Keratinocyte (primary cell): ENCODE measurements at places on chromosomes 1 and 21. TPM values are rescaled to one million over a fixed set of nuclear protein-coding genes. Genes with fewer than 3 reads are reported as not detected.
A peak's percentile ranks its signal among the peaks of the same experiment; 100 is the strongest.

GRCh38 chr1:64934115-64934877 is 32.1 kb downstream of the JAK1 start:
- H3K27me3 ChIP-seq: no peaks in the 10 kb centered on the region
- no peak overlapping the region for H3K4me3 ChIP-seq
- no peak for DNase-seq

DNA sequence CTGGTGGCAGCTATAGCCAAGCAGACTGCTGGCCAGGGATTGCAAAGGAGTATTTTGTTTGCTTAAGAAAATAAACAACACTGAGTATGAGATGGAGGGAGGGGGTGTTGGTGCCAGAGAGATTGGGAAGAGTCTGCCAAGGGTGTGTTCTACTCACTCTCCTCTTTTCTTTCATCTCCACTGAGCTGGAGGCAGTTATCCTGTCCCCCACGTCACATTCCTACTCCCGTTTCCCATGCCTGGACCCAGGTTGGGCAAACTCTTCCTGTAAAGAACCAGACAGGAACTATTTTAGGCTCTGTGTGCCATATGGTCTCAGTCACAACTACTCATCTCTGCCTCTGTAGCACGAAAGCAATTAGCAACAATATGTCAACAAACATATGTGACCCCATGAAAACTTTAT is 1.4 kb upstream of the IL24 start:
- DNase-seq: no peak
- peaks cover 75% of the 10 kb centered on the region for H3K4me1 ChIP-seq
- H3K36me3 ChIP-seq: no peaks in the 10 kb centered on the region
- no peak overlapping the region for H3K4me3 ChIP-seq

- H3K4me1 ChIP-seq: peaks cover 14% of the 10 kb centered on the region
- DNase-seq: no peak
- H3K27ac ChIP-seq: no peak overlapping the region
- H3K36me3 ChIP-seq: no peaks in the 10 kb centered on the region
Observed at GRCh38 chr1:47585141-47585902, 147.5 kb downstream of the FOXD2 start.

Gene TNFSF4
- 1.1 to 1.2 TPM (median 1.2 TPM) in 3 replicates for polyA plus RNA-seq

DNA sequence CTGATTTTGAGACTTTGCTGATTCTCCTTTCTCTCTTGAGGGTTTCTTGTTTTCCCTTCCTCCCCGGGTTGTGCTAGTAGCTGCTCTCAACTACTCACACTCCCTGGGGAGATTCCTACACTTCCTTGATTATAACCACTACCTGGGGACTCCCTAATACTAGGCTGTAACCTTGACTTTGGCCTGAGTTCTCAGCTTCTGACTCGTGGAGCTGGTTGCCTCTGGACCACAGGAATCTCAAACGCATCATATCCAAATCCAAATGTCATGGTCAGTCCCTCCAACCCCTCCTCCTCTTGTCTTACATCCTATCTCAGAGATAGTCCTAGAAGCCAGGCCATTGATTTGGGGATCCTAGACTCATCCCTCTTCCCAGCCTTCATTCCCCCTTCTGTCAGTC is 12.0 kb downstream of the MOV10 start:
- H3K36me3 ChIP-seq: peaks cover 4% of the 10 kb centered on the region
- no peak overlapping the region for H3K4me3 ChIP-seq
- no peak for DNase-seq
- peaks cover 25% of the 10 kb centered on the region for H3K4me1 ChIP-seq
- H3K27ac ChIP-seq: no peak overlapping the region
- H3K27me3 ChIP-seq: no peaks in the 10 kb centered on the region

Gene RHEX
- polyA plus RNA-seq: not detected in 3 replicates

Gene TMEM52
- polyA plus RNA-seq: 0.10 to 0.35 TPM (median 0.10 TPM) in 3 replicates

DNA sequence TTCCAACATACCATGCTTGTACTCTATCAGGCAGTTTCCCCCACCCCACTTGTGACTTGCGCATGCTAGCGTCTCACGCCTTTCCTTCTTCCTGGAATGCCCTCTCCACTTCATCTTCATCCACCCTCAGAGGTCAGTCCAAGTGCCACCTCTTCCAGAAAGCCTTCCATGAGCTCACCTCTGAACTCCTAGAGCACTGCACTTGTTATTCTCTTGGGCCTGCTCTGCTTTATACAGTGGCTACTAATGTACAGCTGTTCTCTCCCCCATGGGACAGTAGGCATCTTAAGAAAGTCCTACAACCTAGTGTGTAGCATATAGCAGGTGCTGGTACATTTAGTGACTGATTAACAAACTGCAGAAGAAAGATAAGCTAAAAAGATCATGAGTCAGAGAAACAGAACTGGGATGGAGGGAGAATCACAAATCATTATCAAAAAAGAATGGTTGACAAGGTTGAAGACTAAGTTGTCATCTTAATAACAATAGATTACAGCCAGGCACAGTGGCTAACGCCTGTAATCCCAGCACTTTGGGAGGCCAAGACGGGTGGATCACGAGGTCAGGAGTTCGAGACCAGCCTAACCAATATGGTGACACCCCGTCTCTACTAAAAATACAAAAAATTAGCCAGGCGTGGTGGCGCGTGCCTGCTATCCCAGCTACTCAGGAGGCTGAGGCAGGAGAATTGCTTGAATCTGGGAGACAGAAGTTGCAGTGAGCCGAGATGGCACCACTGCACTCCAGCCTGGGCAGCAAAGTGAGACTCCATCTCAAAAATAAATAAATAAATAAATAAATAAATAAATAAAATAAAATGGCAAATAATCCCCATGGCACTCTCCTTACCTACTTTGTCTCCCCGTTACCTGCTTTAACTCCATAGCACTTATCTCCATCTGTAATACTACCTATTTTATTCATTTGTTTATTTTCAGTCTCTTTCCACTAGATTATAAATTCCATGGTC is 16.3 kb upstream of the TSPAN1 start:
- no peaks in the 10 kb centered on the region for H3K36me3 ChIP-seq
- H3K27ac ChIP-seq: no peak overlapping the region
- no peaks in the 10 kb centered on the region for H3K4me1 ChIP-seq
- no peaks in the 10 kb centered on the region for H3K27me3 ChIP-seq

Gene KCNJ6
- polyA plus RNA-seq: not detected in 3 replicates

DNA sequence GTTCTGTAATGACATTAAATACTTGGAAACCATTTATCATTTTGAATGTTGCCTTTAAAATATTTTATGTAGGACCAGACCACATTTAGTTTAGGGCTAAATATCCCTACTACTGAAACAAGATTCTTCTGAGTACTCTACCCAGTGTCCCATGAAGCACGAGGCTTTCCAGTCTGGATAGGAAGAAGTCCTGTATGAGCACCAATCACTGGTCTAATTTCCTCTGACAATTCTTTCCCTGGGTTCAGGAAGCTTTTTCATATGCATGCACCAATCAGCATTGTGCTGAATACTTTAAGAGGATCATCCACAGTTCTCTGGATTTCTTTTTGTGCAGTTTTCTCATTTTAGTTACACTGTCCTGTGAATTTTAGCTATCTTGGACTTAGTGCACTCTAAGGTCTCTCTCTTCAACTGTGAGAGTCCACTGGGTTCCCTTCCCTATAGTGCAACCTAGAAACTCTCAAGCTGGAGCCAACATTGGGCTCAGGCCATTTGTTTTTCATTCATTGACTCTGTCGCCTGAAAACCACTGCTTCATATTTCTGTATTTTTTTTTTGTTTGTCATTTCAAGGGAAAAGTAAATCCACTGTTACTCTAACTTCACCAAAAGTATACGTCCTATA is 45.9 kb downstream of the TUT4 start:
- no peaks in the 10 kb centered on the region for H3K4me1 ChIP-seq
- no peak overlapping the region for H3K4me3 ChIP-seq
- no peaks in the 10 kb centered on the region for H3K36me3 ChIP-seq
- DNase-seq: no peak
- no peaks in the 10 kb centered on the region for H3K27me3 ChIP-seq

Gene SEMA4A
- polyA plus RNA-seq: 5.7 to 11.0 TPM (median 7.9 TPM) in 3 replicates

GRCh38 chr1:32828341-32828740 is 10.9 kb downstream of the S100PBP start:
- H3K4me3 ChIP-seq: no peak overlapping the region
- no peaks in the 10 kb centered on the region for H3K27me3 ChIP-seq
- DNase-seq: no peak
- peaks cover 26% of the 10 kb centered on the region for H3K36me3 ChIP-seq
- H3K27ac ChIP-seq: no peak overlapping the region

GRCh38 chr1:151568626-151569088 is 28.5 kb downstream of the TUFT1 start:
- DNase-seq: peak; percentile 79
- H3K36me3 ChIP-seq: peaks cover 62% of the 10 kb centered on the region

DNA sequence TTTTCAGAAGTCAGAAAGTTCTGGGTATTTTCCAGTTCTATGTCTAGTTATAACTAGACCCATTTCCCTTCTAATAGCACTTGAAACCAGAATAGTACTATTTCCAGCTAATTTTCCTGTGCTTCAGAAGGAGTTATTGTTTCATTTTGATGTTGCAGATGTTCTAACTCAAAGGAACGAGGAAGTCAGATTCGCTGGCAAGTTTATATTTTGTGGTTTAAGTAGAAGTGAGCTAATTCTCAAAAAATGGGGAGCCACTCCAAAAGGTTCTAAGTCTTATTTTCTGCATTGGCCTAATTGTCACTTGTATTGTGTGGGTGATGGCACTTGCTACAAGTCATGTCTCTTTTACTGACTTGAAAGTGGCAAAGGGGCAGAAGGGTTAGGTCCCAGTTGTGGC is 18.1 kb downstream of the CCDC185 start:
- H3K27me3 ChIP-seq: no peaks in the 10 kb centered on the region
- H3K4me1 ChIP-seq: no peaks in the 10 kb centered on the region
- H3K27ac ChIP-seq: no peak overlapping the region
- no peak for DNase-seq
- no peaks in the 10 kb centered on the region for H3K36me3 ChIP-seq

Gene HSD3B1
- 0.34 to 0.50 TPM (median 0.48 TPM) in 3 replicates for polyA plus RNA-seq

GRCh38 chr1:11802973-11803885 is 2.5 kb downstream of the MTHFR start:
- H3K36me3 ChIP-seq: peaks cover 8% of the 10 kb centered on the region
- peaks cover 49% of the 10 kb centered on the region for H3K4me1 ChIP-seq
- H3K27ac ChIP-seq: peak overlapping the region; percentile 36
- H3K27me3 ChIP-seq: no peaks in the 10 kb centered on the region
- DNase-seq: peak; percentile 78
- peak overlapping the region; percentile 37 for H3K4me3 ChIP-seq

DNA sequence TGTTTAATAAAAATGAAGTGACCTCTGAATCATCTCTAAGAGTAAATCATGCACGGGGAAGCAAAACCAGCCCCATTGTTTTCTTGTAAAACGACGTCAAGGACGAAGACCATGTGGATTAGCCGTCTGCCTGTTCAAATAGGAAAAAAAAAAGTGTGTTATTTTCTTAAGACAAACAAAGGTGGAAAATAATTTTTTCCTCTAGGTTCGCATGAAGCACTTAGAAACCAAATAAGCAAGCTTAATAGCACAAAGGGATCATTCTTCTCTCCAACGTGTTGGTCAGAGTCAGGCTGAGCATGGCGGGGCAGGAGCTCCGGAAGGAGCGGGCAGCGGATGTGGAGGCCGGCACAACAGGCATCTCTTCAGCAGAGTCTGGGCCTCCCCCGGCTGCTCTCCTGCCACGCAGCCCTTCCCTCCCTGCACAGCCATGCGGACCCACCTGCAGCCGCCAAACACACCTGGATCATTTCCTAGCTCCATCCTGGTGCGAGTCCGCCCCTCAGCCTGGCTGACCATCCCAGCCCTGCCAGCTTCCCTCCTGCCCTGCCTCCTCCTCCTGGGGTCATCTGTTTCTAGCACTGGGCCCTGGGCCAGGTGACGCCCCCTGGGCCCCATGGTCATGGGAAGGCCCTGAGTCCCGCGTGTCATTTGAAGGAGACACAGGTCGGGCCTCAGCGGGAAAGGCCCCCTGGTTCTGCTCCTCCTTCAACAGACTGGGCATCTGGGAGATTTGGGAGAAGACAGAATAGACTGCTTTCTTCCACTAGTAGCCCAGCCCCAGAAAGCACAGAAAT is 40.2 kb downstream of the MX1 start:
- no peak for DNase-seq
- peaks cover 26% of the 10 kb centered on the region for H3K27me3 ChIP-seq
- H3K27ac ChIP-seq: no peak overlapping the region
- H3K4me3 ChIP-seq: no peak overlapping the region

DNA sequence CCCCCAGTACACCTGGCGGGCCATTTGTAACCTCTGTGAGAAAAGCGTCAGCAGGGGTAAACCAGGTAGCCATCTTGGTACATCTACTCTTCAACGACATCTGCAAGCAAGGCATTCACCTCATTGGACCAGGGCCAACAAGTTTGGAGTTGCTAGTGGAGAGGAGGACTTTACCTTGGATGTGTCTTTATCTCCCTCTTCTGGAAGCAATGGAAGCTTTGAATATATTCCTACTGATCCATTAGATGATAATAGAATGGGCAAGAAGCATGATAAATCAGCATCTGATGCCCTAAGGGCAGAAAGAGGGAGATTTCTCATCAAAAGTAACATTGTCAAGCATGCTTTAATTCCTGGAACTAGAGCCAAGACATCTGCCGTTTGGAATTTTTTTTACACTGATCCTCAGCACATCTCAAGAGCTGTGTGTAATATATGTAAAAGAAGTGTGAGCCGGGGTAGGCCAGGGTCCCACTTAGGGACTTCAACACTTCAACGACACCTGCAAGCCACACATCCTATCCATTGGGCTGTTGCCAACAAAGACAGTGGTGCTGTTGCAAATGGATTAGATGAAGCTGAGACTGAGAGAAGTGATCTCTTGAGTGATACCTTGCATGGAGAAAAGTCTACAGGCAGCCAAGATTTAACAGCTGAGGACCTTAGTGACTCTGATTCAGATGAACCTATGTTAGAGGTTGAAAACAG is 2.7 kb downstream of the ZBED6 start:
- H3K4me1 ChIP-seq: peaks cover 40% of the 10 kb centered on the region
- H3K36me3 ChIP-seq: peaks cover 24% of the 10 kb centered on the region
- peak overlapping the region; percentile 19 for H3K27ac ChIP-seq
- DNase-seq: peak; percentile 81
- H3K27me3 ChIP-seq: no peaks in the 10 kb centered on the region
- H3K4me3 ChIP-seq: no peak overlapping the region

Gene SAMSN1
- polyA plus RNA-seq: not detected in 3 replicates

- no peak overlapping the region for H3K27ac ChIP-seq
- no peak overlapping the region for H3K4me3 ChIP-seq
- H3K36me3 ChIP-seq: no peaks in the 10 kb centered on the region
- H3K4me1 ChIP-seq: no peaks in the 10 kb centered on the region
- no peak for DNase-seq
Observed at GRCh38 chr1:38207275-38207674, 160.7 kb upstream of the POU3F1 start.

Gene SYDE2
- polyA plus RNA-seq: 1.4 to 1.8 TPM (median 1.7 TPM) in 3 replicates

Gene TMOD4
- polyA plus RNA-seq: 0.18 to 0.42 TPM (median 0.34 TPM) in 3 replicates

Gene ASPM
- 2.1 to 10.0 TPM (median 5.3 TPM) in 3 replicates for polyA plus RNA-seq

DNA sequence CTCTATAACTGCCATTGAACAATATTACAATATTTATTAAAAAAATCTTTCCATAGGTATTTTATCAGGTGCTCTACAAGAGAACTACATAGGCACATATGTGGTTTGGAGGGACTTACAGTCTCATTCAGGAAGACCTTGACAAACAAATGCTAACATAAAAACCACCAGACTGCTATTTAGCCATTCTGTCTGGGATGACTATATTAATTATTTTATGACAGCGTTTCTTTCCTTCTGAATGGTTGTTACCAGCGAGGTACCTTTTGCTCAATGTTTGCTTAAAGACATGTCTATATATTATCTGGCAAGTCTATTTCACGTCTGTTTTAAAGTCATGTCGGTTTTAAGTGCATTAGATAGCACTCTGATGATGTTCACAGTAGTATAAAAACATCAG is 69.7 kb downstream of the RUNX1 start:
- no peak overlapping the region for H3K4me3 ChIP-seq
- no peaks in the 10 kb centered on the region for H3K36me3 ChIP-seq
- DNase-seq: no peak
- H3K27me3 ChIP-seq: no peaks in the 10 kb centered on the region
